GM23338 (cell line): ENCODE measurements at places on chromosomes 12 and 14.

- no peak for DNase-seq
Measured at GRCh38 chr12:63056649-63057048, 94.4 kb downstream of the AVPR1A start.

GRCh38 chr14:61282746-61283145 lies 1.6 kb upstream of the TMEM30B start:
- DNase-seq = no peak

DNA sequence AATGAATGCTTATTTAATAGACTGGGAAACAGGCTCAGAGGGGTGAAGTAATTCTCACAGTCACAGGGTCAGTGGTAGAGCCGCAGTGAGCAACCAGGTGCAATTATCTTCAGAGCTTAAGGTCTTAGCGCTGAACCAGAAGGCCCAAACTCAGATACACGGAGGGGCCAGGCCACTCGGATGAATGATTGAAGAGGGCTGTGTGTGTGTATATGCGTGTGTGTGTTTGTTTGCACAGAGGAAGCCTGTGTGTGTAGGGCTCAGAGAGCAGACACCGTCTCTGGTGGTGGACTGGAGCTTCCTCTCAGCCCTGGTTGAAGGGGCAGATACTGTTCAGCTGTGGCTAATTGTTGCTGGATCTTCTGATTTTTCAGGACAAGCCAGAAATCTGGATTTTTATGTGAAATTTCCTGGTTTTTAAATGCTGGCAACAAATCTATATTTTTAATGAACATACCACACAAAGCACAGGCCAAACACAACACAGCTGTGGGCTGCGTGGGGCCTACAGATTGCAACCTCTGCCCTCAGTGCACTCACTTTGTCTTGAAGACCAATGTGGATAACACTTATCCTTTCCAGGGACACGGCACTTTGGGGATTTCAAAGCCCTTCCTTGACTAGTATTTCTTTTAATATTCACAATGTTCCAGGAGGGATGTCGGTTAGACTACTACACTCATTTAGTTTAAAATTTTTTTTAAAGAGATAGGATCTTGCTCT lies 94.5 kb upstream of the NRXN3 start:
- DNase-seq = no peak

- no peak for DNase-seq
Measured at GRCh38 chr12:24268663-24269186, 319.3 kb upstream of the SOX5 start.

DNA sequence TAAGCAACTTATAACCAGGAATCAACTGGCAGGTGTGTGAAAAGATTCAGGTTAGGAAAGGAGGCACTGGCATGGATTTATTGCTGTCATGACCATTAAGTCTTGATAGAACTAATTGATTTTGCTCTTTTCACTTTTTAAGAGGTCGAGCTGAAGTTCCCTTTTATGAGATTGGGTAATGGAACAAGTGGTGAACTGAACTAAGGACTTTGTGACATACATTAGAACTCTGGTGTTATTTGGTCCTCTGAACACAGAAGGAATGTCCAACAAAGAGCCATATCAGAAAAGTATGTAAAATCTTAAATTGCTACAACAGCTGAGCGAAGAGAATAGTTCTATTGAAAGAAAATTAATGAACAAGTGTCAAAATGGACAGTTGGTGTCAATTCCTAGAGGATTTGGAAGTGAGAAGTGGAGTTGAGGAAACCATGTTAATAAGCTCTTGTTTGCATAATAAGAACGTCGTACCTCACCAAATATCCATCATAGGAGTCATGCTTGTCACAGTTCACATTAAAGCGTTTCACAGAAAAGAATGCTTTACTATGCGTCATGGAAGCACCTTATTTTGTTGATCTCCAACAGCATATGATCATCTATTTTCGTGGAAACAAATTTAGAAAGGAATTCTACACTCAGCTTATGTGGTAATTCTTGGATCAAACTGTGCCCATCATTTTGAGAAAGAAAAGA lies 8.4 kb upstream of the MYF6 start:
- no peak for DNase-seq

DNA sequence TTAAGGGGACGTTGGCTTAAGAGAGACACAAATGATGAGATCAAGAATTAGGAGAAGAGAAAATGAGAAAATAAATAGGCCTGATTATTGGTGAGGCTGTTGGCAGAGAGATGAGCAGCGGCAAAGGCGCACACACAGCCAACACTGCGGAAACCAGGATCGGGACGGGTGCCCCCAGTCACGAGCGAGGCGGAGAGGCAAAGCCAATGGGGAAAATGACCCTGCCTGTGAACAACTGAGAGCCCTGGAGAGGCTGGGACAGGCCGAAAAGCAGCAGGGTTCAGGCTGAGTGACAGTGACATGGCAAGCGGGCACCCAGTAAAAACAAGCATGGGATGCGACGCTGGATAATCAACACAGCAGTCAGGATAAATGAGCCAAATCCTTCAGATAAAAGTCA lies 21.0 kb downstream of the SLC15A4 start:
- no peak for DNase-seq

- DNase-seq = no peak
Measured at GRCh38 chr12:131430158-131430742, 280.6 kb upstream of the SFSWAP start.

DNA sequence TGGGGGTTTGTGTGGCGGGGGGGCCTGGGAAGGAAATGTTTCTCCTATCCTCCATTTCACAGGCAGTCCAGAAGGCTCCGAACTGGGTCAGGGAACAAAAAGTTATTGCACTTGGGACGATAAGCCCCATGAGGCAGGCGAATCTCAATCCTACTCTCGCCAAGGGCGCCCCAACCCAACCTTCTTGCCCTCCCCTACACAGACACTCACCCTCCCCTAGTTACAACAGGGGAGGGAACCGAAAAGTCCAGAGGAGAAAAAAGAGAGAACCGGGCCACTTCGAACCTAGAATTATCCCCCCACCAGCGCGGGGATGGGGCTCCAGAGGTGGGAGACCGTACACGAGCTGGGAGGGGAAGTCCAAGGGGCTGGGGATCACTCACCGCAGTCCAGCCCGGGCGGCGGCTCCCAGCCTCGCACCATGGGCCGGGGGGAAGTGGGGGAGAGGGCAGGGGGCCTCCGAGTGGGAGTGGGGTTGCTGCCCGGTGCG lies 357 bp downstream of the HOMEZ start:
- DNase-seq = peak; percentile 37

DNA sequence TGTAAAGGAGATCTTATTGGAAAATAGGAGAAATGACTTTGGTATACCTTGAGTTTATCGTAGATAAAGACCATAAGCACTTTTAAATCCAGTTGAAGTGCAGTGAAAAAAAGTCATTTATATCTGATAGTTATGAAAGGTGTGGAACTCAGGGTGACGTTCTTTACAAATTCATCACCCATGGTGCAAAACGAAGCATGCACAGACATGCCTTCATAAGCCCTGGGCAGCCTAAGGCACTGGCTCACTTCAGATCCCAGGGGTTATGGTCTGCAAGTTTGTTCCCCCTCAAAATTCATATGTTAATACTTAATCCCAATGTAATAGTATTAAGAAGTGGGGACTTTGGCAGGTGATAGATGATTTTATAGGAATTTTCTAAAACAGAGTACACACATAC lies 1216.4 kb upstream of the USP15 start:
- no peak for DNase-seq

DNA sequence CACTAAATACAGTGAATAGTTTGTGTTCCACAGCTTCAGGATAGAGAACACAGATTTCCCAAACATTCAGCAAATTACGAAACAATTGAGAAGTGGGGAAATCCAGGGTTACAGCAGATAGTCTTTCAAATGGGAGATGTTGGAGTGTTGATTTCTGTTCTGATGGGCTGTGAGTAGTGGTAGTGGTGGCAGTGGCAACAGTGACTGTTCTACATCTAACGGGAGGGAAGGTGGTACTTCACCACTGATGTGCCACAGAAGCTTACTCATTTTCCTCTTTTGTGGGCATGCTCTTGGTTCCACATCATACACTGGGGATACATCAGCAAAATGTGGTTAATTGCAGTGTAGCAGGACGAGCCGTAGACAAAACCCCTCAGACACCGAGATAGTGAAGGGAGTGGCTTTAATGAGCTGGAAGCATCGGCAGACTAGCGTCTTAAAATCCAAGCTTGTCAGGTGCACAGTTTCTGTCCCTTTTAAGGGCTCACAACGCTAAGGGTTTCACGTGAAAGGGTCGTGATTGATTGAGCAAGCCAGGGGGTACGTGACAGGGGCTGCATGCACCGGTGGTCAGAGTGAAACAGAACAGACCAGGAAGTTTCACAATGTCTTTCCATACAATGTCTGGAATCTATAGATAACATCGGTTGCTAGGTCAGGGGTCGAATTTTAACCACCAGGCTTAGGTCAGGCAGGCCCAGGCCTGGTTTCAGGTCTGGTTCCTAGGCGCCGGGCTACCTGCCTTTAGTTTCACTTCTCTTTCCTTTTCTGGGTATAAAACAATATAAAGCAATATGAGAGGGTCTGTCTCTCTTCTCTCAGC lies 330.6 kb upstream of the FBXO33 start:
- DNase-seq = no peak

DNA sequence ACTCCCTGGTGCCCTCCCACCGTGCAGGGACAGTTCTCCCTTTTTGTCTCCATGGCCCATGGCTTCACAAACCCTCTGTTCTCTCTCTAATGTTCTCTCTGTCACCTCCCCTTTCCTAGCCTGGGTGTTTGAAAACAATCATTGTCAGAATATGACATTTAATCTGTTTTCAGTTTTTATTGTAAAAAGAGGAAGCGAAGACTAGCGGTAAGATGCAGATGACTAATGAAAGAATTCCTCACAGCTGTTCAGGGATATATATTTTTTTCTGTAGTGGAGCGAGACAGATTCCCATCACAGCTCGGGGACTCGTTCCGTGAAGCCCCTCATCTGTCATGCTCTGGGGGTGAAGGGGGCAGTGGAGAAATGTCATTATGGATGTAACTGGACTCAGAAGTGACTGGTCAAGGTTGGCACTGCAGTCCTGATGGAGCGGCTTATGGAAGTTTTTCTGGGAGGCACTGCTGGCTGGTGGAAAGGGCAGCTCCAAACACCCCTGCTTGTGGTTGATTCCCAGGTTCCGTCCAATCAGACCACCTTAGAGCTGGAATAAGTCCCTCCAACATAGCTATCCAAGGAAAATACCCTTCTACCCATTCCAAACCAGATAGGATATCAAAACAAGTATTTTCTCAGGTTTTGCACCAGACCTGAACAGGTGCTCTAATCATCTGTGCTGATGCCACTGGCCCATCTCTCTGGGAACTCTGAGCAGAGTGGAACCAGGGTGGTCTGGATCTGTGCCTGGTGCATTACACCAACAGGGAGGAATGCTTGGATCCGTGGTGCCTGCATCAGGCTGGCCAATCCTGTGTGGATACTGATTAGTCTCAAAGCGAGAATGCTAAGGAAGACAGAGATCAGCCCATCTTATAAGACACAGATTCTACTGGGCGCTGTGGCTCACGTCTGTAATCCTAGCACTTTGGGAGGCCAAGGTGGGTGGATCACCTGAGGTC lies 84.7 kb downstream of the GPATCH2L start:
- no peak for DNase-seq

GRCh38 chr12:26403601-26404000 lies 208.2 kb downstream of the SSPN start:
- no peak for DNase-seq

- no peak for DNase-seq
Measured at GRCh38 chr14:50082308-50082742, 34.0 kb downstream of the VCPKMT start.

DNA sequence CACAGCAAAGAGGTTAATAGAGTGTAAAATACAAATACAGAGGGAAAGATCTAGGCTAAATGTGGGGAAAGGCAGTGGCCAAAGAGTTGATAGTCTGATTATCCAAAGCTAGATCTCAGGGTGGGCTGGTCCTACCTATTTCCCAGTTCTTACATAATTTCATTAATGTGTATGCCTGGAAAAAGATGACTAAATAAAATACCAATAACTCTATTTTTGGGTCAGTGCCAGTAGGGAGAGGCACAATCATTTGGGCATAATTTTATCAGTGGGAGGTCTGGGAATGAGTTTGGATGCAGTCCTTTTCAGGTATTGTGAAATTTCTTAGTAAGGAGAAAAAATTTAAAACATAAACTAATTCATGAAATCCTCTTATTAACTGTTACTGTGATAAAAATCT lies 30.6 kb upstream of the CLEC14A start:
- DNase-seq = no peak

GRCh38 chr12:25583545-25583944 lies 30.5 kb upstream of the LMNTD1 start:
- peak; percentile 32 for DNase-seq

GRCh38 chr12:116441292-116441691 lies 117.9 kb upstream of the MAP1LC3B2 start:
- no peak for DNase-seq

GRCh38 chr12:102474438-102475064 lies 5.8 kb downstream of the IGF1 start:
- no peak for DNase-seq

DNA sequence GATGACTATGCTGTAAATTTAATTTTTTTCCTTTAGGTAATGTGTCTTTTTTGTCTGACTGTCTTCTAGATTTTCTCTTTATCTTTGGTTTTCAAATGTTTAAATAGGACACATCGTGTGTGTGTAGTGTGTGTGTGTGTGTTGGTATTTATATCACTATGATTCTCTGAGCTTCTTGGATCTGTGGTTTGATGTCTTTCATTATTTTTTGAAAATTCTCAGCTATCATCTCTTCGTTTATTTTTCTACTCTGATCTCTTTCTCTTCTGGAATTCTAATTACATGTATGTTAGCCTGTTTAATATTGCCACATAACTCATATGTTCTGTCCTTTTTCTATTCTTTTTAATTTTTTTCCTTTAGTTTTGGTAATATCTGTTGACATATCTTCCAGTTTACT lies 73.5 kb upstream of the OR10AD1 start:
- no peak for DNase-seq

- no peak for DNase-seq
Measured at GRCh38 chr14:71361336-71361735, 454.1 kb downstream of the PCNX1 start.

DNA sequence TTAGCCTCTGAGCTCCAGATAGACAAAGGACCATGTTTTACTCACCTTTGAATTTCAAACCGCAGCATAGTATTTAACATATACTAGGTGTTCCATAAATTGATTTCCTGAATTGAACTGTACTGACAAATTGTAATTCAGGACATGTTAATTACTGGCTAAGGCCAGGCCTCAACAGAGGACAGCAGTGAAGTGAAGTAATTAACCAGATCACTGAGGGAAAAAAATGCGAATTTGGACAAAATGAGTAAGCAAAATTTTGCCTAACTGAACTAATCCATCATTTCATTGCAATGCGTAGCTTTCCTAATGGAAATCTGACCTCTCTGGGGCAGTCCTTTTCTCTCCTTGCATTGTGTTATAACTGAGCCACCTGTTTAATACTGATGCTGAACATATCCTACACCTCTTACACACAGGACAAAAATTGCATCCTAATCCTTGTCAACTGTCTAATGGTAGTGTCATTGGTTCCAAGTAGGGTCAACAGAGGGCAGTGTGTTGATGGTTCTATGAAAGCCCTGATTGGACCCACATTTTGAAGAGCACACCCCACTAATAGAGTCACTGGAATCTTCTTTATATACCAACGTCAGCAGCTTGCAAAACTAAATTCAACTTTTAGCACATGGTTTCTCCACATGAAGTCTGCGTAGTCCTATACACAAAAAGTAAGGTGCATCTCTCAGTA lies 148.4 kb downstream of the SLC25A21 start:
- peak; percentile 39 for DNase-seq

- no peak for DNase-seq
Measured at GRCh38 chr12:14920475-14921126, 17.7 kb downstream of the ERP27 start.

- no peak for DNase-seq
Measured at GRCh38 chr12:64099397-64099796, 122.7 kb downstream of the KICS2 start.
